ENCODE measurements at places on chromosomes 5 and 9.

DNA sequence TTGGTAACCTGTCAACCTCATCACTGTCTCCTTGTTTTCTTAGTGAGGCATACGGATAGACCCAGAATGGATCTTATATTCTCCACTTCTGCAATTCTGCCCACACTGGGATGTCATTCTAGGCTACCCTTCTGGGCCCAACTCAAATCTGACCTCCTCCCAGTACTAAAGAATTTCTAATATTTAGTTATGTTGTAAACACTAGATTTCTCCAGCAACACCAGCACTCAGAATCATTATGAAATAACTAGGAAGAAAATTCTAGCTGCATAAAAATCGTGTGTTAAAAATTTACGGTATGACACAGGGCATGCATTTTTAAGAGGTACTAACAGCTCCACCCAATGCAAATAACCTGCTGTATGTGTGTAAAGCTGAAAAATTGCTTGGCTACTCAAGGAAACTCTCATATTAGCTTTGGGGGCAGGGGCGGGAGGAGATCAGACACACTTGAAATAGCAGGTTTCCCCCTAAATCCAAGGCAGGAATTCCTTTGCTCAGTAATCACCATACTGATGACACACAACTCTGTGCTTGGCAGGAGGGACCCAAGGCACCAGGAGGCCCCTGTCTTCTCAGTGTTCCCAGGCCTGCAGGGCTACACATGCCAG, 27.3 kb downstream of the MACROH2A1 start:
- DNase-seq: no peak

DNA sequence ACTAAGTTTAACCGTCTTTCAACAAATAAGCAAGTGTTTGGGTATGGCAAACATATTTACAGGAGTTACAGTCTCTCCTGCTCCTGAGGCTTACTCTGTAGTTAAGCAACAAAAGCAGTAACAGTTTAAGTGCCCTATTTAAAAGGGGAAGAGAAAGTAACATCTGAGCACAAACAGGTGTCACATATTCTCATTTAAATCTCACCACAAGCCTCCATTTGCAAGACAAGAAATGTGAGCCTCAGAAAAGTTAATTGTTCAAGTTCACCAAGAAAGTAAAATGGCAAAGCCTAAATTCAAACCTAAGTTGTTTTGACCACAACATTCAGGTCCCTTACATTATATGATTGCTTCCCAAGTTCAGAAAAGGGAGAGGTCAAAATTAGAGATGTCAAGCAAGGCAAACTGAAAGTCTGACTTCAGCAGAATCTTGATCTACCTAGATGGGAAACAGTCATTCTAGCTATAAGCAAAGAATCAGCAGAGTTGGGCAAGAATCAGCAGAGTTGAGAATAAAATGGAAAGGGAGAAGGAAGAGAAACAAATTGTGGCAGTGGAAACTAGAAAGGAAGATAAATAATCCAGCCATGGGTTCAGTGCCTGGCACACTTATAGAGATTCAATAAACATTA, 93.4 kb downstream of the STRBP start:
- DNase-seq: peak; percentile 48

DNA sequence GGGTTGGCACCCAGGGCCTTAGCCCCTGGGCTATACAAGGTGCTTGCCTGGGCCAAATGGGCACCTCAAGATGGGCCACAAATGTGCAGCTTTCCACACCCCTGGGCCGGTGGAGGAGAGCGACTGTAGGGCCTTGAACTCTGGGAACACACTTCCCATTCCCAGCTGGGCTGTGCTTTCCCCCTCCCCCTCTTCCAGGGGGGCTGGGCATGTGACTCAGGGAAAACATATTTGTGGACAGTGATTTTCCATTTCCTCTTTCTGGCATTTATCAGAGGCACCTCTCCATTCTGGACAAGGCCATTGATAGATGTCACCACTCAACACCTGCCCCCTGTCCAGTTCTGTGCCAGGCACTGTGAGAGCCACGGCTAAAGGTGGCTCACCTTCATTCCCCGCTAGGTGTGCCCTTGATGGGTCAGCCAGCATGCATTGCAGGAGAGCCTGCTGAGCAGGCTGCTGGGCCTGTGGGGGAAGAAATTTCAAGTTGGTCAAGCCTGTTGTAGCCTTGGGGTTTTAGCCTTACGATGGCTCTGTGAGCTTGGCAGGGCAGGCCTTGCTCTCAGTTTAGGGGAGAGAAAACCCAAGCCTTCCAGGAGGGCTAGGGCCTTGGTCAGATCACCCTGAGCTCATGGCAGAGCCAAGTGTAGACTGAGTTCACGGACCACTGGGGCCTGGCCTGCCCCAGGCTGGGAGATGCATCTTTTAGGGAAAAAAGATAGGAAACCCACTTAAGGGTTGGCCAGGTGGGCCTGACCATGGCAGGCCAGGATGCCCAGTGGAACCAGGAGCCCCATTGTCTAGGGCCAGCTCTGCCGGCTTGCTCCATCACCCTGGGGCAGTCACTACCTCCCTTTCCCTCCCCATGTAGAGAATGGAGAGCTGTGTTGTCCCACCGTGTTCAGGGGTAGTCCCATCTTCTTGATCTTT, 113.9 kb downstream of the DAB2IP start:
- no peak for DNase-seq

- no peak for DNase-seq
These were observed 14.7 kb downstream of the LIX1 start for GRCh38 chr5:97127727-97128126.

GRCh38 chr9:93027750-93028149, 30.8 kb upstream of the SUSD3 start:
- DNase-seq: no peak

DNA sequence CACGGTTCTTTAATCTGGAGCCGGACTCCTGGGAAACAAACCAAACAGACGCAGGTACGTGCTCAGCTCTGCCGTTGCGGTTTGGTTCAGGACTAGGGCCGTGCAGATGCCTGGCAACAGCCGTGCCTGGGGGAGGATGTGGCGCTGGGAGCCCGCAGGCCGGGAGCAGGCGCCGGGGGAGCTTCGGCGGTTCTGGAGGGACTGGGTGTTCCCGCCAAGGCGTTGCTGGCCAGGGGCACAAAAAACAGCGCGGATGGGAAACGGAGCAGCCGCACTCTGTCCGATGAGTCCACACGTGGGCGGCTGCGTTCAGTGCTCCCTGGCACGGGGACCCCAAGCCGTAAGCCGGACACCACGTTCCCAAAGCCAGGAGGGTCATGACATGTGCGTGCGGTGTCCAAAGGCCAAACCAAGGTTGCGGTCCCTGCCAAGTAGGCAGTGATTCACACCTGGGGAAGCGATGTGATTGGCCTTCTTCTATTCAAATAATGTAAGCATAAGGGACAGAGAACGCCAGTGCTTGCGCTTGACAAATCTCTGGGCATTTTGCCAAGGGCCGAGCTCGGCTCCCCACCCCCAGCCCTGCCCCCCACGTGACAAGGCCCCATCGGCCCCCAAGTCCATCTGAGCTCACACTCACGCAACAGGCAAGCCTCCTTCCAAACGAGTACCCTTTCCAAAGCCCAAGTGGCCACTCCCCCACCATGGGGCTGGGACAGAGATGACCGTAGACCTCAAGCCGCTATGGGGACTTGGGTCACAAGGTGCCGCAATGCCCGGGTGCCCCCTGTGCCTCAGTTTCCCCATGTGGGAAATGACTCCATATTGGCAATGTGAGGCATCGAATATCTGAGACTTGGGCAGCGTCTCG, 49.7 kb upstream of the NKD2 start:
- no peak for DNase-seq

- no peak for DNase-seq
These were observed 229.9 kb downstream of the DOCK8 start for GRCh38 chr9:444528-444927.

DNA sequence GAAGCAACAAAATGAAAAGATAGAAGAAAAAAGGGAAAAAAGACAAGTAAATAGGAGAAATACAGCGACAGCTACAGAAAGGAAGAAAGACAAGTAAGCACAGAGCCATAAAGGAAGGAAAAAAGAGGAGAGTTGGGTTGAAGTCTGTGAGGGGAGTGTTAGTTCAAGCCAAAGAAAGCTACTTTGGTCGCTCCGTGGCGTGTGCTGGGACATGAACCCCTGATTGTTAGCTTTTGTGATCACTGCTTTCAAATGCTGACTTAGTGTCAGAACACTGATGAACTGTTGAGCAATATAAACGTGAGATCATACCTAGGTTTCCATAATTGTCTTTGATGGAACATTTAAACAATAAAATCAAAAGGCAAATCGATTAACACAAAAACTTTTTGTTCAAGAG, 370.1 kb downstream of the TMEM161B start:
- no peak for DNase-seq

DNA sequence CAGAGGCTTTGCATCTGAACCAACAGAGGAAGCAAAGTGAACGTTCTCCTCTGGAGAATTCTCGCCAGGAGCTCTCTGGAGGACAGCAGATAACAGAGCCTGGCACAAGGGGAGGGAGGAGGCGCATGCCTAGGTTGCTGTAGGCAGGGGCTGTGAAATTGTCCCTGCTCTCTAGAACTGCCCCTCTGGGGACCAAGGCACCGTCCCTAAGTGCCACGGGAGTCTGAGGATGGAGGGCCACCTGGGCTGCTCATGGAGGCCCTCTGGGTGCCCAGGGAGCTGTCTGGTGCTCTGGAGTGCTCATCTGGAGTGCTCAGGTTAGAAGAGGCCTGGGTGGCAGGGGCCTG, 77.6 kb downstream of the CACNA1B start:
- DNase-seq: peak; percentile 15

DNA sequence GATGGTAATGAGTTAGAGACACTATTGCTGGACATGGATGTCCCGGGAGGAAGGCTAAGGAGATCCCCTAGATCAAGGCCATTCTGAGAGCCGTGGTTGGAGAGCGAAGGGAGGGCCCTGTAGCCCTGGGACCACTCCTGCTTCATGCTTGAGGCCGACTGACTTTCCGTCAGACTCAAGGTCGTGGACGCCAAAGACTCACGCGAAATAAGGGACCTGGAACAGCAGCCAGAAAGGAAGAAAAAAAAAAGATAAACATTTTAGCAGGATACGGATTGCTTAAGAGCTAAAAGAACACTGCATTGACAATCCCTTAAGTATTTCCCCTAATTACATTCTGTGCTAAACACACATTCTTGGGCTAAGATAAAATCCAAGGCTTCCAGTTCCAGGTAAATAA, 181.2 kb downstream of the GLIS3 start:
- no peak for DNase-seq

DNA sequence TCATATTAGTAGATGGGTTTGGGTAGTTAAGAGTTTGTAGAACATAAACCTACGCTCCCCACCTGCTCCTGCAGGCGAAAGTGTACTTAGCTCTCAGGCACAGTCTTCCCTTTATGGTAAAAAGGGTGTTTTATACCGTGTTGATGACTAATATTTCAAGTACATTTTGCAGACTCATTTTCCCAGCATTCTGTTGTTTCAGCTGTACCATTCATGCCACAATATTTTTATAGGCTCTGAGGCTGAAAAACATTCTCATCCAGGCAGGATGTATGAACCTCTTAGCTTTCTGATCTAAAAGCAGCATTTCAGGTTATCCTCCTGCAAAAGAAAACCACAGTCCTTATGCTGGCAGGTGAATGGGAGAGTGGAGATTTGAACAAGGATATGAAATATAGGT, 231.4 kb downstream of the NR2F1-AS1 start:
- no peak for DNase-seq

DNA sequence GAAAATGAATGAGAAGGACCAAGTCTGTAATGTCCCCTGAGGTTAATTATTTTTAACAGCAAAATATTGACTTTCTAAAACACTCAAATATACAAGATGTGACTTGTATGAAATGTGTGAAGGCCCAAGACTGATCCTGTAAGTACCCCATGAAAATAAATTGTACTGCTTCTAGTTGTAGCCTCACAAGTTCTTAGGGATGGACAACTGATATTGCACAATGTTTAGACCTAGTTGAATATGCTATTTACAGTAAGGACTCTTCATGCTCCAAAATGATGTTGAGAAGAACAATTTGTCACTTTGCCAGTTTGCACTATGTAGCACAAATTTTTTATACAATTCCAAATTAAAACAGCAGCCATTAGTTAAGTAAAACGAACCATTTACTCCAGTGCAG, 139.7 kb upstream of the GDNF start:
- DNase-seq: no peak

GRCh38 chr9:70761139-70761670, 346.7 kb upstream of the KLF9 start:
- DNase-seq: no peak

DNA sequence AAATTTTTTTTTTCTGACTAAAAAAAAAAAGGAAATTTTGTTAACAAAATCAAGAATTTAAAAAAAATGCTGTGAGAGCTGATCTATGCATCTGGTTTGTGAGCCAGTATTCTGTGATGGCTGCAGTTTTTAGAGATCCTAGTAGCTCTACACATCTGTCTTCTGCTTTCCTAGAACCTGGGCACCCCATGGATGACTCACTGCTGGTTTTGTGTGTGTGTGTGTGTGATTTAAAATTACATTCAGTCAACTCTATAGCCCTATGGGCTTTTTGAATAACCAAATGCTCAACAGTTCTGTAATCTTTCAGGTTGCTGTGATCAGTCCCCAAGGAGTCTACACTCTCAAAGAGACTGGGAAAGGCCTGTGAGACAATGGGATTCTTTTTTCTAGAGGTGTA, 2.5 kb upstream of the PSMD5 start:
- DNase-seq: no peak

DNA sequence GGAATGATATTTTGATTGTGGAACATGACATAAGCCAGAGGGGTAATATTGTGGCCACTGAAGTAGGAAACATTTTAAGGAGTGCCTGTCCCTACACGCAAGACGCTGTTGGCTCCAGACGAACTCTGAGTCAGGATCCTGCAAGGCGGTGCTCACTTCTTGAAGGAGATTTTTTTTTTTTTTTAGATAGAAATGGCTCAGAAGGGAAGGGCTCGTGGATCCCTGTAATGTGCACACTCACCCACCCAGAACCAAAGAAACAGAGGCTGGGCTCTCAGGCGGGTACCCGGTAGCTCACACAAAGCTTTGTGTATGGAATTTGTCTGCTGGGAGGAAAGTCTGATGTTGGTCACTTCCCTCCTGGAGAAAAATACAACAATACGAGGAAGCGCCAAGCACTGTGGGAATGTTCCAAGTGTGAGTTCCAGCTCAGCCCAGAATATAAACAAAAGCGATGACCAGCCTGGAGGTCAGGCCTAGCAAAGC, 25.7 kb downstream of the RAPGEF1 start:
- DNase-seq: no peak

GRCh38 chr9:111301195-111301594, 28.8 kb downstream of the OR2K2 start:
- DNase-seq: no peak

GRCh38 chr5:53480416-53481158, at the start of gene FST:
Gene FST, plus strand, starts transcription at chr5:53480629. Its CDS starts 163 bp downstream, at chr5:53480792.
- peak; percentile 53 for DNase-seq

GRCh38 chr5:151215546-151215880, 8.4 kb downstream of the CCDC69 start:
- DNase-seq: no peak

DNA sequence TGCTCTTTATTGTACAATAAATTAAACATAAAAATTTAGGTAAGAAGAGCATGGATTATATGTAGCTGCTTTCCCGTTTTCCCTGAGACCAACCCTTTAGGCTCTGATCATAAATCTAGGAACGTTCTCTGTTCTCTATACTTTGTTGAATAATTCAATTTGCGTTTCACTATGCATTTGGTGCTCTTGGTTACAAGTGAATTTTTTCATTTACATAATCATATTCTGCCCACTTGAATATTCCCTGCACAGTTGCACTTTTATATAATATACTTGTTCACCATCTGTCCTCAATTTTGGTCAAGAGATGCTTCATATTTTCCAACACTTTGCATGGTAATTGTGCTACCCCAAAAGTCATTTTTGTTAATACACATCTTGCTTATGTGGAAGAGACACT, 741.8 kb downstream of the CDH12 start:
- no peak for DNase-seq
